ENCODE measurements at places on chromosomes 2 and 18.
A peak's percentile ranks its signal among the peaks of the same experiment; 100 is the strongest.

DNA sequence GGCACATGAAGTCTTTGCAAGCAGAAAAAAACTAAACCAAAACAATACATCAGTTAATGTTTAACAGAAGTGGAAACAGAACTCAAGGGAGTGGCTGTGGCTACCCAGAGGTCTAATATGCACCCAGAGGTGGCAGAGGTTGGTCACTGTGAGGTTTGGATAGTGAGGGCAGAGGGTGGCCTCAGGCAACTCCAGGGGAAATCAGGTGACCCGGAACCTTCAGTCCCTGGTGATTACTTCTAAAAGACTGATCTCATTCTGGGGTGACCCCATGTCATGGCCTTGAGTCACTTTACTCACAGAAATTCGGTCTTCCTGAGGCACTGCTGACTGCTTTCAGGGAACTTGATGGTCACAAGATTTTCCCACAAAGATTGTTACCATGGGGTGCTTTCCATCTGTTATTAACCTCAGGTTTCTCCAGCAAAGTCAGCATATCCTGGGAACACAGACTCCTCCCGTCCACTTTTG, 99.4 kb downstream of the TMEM17 start:
- H3K27me3 ChIP-seq = no peaks in the 10 kb centered on the region
- H3K4me3 ChIP-seq = no peak overlapping the region
- H3K4me1 ChIP-seq = no peaks in the 10 kb centered on the region
- H3K27ac ChIP-seq = no peak overlapping the region
- DNase-seq = no peak

DNA sequence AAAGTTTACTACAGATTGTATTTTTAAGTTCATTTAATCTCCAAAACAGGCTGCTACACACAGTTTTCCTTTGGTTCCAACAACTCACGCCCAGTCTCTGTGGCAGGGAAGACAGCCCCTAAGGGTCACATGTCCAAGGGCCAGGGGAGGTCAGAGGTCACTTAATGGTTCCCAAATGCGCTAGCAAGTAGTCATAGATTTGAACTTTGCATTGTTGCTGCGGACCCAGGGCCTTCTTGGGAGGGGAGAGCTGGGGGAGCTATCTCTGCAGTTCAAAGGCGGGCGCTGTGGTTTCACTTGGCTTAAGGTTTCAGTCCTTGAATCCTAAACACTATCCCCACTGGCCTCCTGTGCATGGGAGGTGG, 74.8 kb upstream of the ZNF532 start:
- no peak overlapping the region for H3K4me3 ChIP-seq
- no peak for DNase-seq
- no peaks in the 10 kb centered on the region for H3K36me3 ChIP-seq
- peaks cover 35% of the 10 kb centered on the region for H3K4me1 ChIP-seq
- peak overlapping the region; percentile 52 for H3K27ac ChIP-seq

DNA sequence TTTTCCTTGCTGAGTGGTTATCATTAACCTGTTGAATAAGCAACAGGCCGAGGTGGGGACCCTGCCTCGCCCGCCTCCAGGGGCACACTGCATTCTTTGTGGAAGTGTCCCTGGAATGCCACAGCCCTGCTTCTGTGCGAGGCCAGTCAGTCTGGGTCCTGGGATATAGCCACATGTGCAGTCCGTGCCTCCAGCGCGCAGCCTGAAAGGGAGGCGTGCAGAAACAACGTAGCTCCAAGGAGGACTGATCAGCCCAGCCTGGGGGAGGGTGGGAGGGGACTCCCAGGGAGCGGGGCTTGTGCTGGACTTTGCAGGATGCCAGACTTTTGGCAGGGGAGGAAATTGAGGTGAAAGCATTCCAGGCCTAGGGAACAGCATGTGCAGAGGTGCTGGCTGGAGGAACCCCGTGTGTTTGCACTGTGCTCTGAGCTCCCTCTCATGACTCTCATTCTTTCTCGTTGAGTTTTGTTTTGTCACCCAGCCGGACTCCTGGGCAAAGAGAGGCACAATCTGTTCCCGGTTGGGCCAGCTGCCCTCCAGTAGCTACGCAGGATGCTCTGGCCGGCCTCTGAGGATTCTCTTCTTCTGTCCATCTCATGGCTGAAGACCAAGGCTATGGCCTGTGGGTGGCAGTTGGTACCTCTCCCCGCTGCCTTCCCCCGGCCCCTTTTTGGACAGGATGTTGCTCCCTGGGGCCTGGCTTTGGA, 39.7 kb downstream of the HPCAL1 start:
- H3K4me1 ChIP-seq = peaks cover 3% of the 10 kb centered on the region
- peaks cover 2% of the 10 kb centered on the region for H3K27me3 ChIP-seq
- H3K4me3 ChIP-seq = no peak overlapping the region
- no peak overlapping the region for H3K27ac ChIP-seq

DNA sequence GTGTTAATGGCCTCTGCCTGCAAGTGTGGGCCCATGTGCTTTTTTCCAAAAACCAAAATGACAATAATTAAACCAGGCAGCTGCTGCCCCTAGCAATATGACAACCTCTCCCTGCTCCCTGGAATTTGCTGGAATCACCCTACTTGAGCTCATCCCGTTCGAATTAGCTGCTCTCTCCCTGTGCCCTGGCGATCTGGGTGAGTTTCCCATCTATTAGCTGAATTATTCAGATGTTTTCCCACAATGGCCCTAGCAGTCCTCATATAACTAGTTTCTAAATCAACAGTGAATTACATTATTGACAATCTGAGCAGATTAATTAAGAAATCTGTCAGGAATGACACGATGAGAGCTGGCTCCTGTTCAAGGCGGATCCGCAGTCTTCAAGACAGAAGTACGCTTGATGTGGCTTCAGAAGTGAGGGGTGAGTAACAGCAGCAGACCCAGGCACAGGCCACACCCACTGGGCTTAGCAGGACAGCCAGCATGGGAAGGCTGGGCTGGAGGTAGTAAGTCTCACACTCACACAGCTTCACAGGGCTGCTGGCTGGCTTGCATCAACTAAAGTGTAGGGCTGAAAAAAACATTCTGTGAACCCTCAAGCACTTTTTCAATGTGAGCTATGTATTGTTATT, 366.2 kb upstream of the ID2 start:
- H3K36me3 ChIP-seq = no peaks in the 10 kb centered on the region
- H3K4me1 ChIP-seq = no peaks in the 10 kb centered on the region
- DNase-seq = no peak
- no peak overlapping the region for H3K4me3 ChIP-seq
- no peaks in the 10 kb centered on the region for H3K27me3 ChIP-seq

- H3K27ac ChIP-seq = no peak overlapping the region
- no peak overlapping the region for H3K4me3 ChIP-seq
- H3K27me3 ChIP-seq = peaks cover 25% of the 10 kb centered on the region
- DNase-seq = no peak
Observed at GRCh38 chr18:79866889-79867574, 69.3 kb downstream of the KCNG2 start.

DNA sequence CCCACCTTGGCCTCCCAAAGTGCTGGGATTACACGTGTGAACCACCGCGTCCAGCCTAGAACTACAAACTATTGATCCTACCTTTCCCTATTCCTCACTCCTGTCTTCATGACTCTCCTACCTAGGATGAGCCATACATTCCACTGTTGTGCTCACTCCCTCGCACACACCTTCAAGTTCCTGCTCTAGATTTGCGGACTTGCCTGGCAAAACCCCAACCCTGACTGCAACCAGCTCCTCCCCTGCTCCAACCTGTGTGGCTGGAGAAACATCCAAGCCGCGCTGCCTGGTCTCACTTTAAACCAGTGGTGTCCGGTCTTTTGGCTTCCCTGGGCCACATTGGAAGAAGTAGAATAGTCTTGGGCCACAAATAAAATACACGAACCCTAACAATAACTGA, 5.0 kb upstream of the DNPEP start:
- peaks cover 4% of the 10 kb centered on the region for H3K4me1 ChIP-seq
- H3K27ac ChIP-seq = no peak overlapping the region
- H3K36me3 ChIP-seq = no peaks in the 10 kb centered on the region
- H3K4me3 ChIP-seq = no peak overlapping the region
- no peak for DNase-seq

DNA sequence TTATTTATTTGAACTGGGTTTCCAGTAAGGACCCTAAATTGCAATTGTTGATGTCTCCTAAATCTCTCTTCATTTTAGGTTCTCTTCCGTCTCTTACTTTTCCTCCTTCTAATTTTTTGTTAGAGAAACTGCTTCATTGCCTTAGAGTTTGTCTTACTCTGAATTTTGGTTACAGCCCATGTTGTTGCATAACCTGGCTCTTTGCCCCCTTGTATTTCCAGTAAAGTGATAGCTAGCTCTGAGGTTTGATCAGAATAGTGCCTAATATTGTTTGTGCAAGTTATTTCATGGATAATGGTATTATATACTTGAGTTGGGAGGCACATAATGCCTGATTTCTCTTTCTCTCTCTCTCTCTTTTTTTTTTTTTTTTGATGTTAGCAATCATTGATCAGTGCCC, 71.8 kb downstream of the MGAT5 start:
- DNase-seq = no peak
- no peaks in the 10 kb centered on the region for H3K4me1 ChIP-seq
- H3K4me3 ChIP-seq = no peak overlapping the region
- no peaks in the 10 kb centered on the region for H3K36me3 ChIP-seq
- no peak overlapping the region for H3K27ac ChIP-seq

- H3K27ac ChIP-seq = peak overlapping the region; percentile 79
- peaks cover 27% of the 10 kb centered on the region for H3K4me1 ChIP-seq
- no peaks in the 10 kb centered on the region for H3K36me3 ChIP-seq
Observed at GRCh38 chr2:10119601-10120157, 2.9 kb upstream of the RRM2 start.

GRCh38 chr2:9774266-9774665, 69.0 kb upstream of the TAF1B start:
- peak; percentile 32 for DNase-seq
- H3K27me3 ChIP-seq = no peaks in the 10 kb centered on the region
- no peak overlapping the region for H3K4me3 ChIP-seq
- H3K27ac ChIP-seq = no peak overlapping the region
- peaks cover 7% of the 10 kb centered on the region for H3K4me1 ChIP-seq

DNA sequence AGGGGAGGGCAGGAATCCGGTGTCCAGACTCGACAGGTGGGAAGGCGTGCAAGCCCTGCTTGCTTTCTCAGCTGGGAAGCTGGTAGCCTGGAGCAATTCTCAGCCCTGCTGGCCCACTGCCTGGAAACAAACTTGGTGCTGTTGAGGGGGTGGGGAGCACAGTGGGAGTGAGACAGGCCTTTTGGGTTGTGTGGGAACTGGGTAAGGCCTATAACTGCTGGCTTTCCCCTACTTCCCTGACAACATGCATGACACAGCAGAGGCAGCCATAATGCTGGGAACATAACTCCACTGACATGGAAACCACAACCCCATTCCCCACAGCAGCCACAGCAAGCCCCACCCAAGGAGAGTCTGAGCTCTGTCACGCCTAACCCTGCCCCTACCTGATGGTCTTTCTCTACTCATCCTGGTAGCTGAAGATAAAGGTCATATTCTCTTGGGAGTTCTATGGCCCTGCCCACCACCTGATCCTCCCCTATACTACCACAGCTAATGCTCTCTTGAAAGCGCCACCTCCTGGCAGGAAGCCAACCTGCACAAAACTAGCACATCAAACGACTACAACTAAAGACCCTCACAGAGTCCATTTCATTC, 122.9 kb upstream of the ACVR1C start:
- peaks cover 37% of the 10 kb centered on the region for H3K36me3 ChIP-seq
- no peaks in the 10 kb centered on the region for H3K27me3 ChIP-seq
- H3K4me1 ChIP-seq = peaks cover 22% of the 10 kb centered on the region
- peak; percentile 69 for DNase-seq

GRCh38 chr2:39275016-39275415, 31.2 kb upstream of the CDKL4 start:
- no peaks in the 10 kb centered on the region for H3K27me3 ChIP-seq
- no peak overlapping the region for H3K4me3 ChIP-seq
- no peak for DNase-seq
- peaks cover 100% of the 10 kb centered on the region for H3K36me3 ChIP-seq
- H3K27ac ChIP-seq = no peak overlapping the region
- no peaks in the 10 kb centered on the region for H3K4me1 ChIP-seq

Data from psoas muscle (tissue), 8 donors.